ENCODE measurements at places on chromosomes 13 and 19.

DNA sequence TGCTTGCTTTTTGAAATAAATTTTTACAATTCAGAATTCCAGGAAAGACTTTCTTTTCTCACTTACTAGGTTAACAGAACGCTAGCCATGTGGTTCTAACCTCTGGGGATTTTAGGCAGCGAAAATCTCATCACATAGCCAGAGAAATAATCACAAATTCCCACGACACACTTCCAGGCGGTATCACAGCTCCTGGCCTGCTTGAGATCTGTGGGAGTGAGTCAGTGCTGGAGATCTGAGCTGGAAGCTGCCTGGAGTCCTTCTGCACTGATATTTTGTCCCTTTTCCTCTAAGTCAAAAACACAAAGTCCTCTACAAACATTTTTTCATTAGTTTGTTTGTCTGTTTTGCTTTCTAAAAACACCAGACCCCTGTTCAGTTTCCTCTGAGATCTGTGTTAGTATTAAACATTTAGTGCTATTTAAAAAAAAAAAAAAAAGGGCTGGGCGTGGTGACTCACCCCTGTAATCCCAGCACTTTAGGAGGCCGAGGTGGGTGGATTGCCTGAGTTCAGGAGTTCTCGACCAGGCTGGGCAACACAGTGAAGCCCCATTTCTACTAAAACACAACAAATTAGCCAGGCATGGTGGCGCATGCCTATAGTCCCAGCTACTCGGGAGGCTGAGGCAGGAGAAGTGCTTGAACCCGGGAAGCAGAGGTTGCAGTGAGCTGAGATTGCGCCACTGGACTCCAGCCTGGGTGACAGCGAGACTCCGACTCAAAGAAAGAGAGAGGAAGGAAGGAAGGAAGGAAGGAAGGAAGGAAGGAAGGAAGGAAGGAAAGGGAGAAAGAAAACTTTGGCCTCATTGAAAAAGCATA is 12.2 kb upstream of the UBE2L5 start:
- DNase-seq: no peak

- DNase-seq: no peak
Observed at GRCh38 chr19:11383706-11384048, 437 bp downstream of the EPOR start.

- peak; percentile 19 for DNase-seq
Observed at GRCh38 chr13:20192836-20193161, at the start of gene GJB2. GJB2 (minus strand) TSS chr13:20192938; CDS start chr13:20189581, 3,357 bp downstream.

- no peak for DNase-seq
Observed at GRCh38 chr13:52832313-52832712, 16.1 kb downstream of the PCDH8 start.

DNA sequence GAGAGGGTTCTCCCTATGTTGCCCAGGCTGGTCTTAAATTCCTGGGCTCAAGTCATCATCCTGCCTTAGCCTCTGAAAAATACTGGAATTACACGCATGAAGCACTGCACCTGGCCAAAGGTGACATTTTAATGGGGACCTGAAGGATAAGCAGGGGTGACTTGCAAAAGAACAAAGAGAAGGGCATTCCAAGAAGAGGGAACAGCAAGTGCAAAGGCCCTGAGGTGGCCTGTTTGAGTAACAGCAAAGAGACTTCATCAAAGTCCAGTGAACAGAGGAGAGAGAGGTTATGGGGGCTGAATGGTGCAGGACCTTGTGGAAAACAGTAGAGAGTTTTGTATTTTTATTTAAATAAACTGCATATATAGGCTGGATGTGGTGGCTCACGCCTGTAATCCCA is 4.1 kb downstream of the CA11 start:
- no peak for DNase-seq

GRCh38 chr19:3450796-3451411 is 29.4 kb downstream of the SMIM24 start:
- DNase-seq: no peak

DNA sequence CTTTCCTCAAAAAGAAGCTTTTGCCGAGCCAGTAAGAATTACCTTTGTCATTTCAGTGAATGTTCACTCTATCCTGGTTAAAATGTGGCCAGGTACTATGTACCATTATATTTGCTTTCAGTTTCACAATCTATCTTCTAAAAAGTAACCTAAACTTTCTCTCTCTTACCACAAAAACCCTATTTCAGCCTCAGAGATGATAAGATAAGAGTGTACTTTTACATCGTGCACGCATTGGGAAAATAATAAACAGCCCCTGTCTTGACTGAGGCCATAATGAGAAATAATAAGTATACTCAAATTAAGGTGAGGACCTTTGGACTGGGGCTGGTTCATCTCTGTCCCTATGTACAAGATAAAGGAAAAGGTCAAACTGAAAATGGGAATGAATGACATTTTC is 77.7 kb downstream of the ZNF726 start:
- no peak for DNase-seq

GRCh38 chr13:95378603-95379002 is 77.4 kb upstream of the ABCC4 start:
- DNase-seq: no peak

GRCh38 chr13:24035411-24035810 is 125.1 kb upstream of the SPATA13 start:
- DNase-seq: no peak

DNA sequence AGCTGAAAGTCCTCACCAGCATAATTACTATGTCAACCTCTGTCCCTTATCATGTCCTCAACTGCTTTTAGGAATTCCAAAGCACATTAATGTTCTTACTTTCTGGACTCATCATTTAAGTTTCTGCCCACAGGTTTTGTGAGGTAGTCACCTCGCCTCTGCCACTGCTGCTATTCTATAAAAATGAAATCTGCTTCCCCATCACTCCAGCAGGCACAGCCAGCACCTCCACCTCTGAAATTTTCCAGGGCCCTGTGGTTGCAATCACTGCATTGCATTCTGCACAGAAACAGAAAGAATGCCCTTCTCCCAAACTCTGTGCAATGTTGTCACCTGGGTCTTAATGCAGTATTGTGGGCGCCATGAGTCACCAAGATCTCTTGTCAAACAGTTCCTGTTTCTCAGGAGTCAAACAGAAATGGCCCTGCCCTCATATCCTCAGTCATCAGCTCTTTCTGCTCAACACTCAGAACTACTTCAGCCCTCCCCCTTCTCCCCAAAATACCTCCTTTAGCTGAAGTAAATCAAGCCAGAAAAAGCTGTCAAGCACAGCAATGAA is 529.2 kb upstream of the NBEA start:
- DNase-seq: no peak

GRCh38 chr19:53971673-53972072 is 8.9 kb downstream of the CACNG8 start:
- DNase-seq: no peak

DNA sequence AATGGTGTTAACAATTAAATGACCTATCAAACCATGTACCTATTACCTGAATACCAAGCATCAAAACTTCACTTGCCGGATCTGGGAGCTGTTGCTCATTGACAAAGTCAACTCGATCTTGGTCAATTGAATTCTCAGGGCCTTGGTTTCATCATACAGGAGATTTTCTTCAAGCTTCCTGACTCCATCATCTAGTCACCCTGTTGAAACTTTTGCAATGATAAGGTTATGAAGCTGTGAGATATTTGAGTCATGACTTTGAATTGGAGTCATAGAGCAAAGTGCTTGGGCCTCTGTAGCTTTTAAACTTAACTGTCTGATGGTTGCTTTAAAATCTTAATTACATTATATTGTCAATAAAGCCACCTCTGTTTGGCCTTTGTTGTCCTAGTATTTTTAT is 260.9 kb downstream of the COG6 start:
- no peak for DNase-seq

DNA sequence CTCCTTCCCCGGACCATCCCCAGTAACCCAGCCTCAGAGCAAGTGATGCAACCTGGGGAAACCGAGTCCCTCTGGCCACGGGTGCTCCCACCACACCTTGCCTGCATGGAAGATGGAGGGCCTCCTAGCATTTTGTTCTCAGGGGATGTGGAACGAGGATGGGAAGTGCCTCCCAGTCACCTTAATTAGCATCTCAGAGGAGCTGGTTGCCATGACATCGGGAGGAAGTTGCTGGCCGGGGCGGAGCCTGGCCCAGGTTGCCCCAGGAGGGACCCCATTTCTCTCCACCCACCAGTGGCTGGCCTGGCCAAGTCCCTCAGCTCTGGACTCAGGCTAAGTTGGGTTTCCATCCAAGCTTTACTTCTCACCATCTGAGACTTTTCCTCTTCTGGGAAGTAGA is 24.1 kb upstream of the PTPRS start:
- no peak for DNase-seq

DNA sequence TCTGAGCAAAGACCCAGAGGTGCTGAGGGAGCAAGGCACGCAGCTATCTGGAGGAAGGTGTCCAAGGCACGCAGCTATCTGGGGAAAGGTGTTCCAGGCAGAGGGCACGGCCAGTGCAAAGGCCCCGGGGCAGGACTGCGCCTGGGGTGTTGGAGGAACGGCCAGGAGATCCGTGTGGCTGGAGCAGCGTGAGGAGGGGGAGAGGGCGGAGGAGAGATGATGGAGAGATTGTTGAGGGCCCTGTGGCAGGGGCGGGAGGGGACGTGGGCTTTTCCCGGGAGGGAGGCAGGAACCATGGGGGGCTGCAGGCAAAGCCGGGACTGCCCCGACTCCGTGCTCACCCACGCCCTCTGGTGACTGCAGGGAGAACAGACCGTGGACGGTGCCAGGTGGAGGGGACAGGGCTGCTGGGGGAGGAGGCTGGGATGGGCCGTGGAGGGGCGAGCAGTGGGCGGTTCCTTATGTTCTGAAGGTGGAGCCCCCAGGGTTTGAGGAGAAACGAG is 13.3 kb upstream of the MISP start:
- DNase-seq: peak; percentile 66

DNA sequence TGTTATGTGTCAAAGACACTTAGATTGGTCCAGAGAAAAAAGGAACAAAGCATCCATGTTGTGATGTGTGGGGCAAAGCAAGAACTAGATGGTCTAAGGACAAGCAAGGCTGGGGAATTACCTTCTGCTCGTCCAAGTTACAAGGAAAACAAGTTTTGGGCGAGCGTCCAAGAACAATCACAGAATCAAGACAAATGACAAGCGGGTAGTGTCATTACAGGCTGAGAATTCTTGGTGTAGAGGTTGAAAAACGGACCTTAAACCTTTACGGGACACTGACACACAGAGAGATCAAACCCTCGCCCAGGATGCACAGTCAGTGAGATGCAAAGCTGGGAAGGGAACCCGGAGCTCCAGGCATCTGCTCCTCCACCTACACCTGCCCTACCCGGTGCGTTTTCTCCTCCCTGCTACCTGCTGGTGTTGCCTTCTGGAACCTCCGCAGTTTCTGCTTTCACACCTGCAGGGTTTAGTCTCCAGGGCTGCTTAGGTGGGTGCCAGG is 515 bp upstream of the ZNF324B start:
- no peak for DNase-seq

DNA sequence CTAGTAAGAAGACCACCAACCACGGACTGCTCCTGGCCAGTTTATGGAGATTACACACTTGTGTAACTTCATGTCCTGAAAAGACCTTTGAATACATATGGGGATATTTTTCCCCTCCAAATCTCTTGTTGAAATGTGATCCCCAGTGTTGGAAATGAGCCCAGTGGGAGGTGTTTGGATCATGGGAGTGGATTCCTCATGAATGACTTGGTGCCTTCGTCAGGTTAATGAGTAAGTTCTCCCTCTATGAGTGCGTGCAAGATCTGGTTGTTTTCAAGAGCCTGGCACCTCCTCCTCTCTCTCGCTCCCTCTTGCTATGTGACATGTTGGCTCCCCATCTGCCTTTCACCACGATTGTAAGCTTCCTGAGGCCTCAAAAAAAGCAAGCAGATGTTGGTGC is 769.0 kb upstream of the SLITRK1 start:
- no peak for DNase-seq

DNA sequence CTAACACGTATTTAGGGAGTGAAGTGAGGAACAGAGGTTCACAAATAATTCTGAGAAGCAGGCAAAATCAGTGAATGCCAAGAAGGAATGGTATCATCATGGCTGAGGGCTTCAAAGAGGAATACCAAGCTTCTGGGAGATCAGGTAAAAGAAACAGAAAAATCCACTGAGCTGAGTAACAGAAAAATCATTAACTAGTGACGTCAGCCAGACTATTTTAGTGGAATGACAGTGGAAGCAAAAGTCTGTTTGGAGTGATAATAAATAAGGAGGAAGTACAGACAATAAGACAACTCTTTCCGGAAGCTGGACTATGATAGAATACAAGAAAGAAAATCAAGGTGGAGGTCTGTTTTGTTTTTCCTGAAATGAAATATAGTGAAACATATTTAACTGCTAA is 83.5 kb downstream of the SACS start:
- no peak for DNase-seq

DNA sequence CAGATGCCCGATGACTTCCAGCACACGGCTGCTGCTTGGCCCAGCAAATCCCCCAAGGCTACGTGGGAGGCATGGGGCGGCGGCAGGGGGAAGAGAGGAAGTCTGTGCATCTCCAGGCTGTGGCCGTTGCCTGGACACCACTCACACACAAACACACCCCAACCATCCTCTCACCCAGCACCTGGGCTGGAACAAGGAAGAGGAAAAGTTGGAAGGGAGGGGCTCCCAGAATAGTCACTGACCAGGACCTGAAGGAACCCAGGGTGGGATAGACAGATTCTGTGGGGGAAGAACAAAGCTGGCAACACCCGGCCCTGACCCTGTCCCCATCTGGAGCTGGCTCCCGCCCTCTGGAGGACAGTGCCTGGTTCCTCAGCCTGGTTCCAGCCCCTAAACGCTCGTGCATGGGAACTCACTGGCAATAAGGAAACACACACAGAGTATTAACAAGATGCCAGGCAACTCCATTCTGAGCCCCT is 11.2 kb downstream of the PPP6R1 start:
- no peak for DNase-seq

DNA sequence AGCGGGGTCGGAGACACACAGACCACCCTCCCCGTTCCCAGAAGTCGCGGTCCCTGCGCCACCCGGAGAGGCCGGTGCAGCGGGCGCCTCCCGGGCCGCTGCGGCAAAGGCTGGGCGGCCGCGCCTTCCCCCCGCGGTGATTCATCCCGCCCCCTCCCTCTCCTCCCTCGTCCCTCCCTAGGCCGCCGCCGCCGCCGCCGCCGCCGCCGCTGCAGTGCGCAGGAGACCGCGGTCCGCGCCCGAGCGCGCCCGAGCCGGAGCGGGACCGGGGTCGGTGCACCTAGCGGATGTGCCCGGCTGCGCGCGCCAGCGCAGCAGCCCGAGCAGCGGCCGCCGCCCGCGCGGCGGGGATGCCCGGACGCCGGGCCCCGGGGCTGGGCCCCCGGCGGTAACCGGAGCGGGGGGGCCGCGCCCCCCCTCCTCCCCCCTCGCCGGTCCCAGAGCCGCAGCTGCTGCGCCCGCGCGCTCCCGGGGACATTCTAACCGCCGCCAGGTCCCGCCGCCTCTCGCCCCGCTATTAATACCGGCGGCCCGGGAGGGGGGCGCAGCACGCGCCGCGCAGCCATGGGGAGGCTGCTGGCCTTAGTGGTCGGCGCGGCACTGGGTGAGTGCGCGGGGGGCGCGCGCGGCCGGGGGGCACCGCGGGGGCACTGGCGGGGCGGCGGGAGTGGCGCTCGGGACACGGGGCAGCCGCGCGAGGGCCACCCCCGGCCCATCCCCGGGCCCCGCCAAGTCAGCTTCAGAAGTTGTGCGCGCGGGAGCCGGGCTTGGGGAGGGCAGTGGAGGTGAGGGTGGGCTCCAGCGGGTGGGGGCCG is at the start of gene SCN1B:
Gene SCN1B, plus strand, starts transcription at position 214 of the 815 bp plus-strand sequence. Its CDS starts 351 bp downstream, at position 565.
- peak; percentile 75 for DNase-seq

All from stimulated activated CD4-positive, alpha-beta T cell treated with anti-CD3 and anti-CD28 coated beads, Interleukin-4, amount 100 ng/mL, for 1 hour (primary cell).